ENCODE measurements at places on chromosomes 11 and 22.

DNA sequence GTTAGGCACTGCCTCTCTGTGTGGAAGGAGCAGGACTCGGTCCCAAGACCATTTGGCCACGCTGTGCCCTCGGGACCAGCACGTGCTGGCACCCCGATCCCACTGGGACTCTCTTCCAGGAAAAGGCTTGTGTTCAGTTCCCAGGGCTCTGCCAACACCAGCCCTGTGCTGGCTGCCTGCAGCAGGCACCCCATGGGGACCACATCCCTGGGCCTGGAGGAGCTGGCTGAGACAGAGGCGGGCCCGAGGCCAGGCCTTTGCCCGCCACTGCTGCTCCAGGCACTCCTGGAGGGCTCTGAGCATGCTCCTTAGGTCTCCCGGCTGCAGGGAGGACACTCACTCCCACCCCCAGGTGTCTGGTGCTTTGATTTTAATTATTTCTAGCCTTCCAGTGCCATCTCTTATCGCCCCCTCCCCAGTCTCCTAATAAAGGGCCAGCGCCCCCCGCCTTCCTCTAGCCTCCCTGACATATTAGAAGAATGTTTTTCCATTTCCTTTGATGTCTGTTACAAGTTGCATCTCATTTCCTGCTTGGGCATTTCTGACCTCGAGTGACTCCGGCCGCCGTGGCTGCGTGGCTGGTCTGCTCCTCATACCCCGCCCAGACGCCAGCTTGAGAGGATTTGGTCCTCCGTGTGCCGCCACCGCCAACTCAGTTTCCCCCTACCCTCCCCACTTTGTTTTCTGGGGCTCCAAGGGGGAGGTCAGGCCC lies 14.4 kb downstream of the CDKN1C start:
- DNase-seq: no peak

DNA sequence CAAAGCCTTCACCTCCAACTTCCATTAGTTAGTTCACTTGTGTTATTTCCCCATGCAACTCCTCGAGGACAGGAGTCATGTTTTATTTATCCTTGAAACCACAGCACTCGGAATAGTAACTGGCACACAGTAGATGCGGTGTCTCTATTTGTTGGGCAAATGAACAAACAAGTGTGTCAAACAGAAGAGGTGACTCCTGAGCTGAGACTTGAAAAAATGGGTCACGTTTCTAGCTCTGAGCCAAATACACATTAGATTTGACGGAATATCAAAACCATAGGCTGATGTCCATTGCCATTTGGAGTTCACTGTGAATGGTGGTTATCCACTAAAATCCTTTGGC lies 68.9 kb downstream of the C11orf91 start:
- DNase-seq: no peak

DNA sequence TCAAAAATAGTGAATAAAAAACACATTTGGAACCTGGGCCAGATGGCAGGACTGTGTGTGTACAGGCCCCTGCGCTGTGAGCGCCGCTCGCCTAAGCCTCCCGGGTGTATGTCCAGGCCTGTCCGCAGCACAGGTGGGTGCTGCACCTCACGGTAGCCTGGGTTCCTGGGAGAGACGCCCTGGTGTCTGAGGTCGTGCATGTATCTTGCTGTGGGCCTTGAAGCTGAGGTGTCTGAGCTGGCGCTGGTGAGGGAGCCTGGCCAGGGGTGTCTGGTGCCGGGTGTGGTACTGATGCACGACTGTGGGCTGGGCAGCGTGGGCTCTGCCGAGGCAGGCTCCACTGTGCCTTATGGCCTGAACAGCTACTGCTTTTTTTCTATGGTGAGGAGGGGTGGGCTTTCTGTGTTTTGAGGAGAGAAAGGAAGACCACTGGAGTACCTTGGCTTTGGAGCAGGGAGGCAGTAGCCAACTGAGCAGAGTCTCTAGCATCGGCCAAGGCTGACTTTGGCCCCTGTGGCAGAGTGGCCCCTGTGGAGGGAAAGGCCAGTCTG lies 4.2 kb upstream of the ZDHHC8 start:
- no peak for DNase-seq

DNA sequence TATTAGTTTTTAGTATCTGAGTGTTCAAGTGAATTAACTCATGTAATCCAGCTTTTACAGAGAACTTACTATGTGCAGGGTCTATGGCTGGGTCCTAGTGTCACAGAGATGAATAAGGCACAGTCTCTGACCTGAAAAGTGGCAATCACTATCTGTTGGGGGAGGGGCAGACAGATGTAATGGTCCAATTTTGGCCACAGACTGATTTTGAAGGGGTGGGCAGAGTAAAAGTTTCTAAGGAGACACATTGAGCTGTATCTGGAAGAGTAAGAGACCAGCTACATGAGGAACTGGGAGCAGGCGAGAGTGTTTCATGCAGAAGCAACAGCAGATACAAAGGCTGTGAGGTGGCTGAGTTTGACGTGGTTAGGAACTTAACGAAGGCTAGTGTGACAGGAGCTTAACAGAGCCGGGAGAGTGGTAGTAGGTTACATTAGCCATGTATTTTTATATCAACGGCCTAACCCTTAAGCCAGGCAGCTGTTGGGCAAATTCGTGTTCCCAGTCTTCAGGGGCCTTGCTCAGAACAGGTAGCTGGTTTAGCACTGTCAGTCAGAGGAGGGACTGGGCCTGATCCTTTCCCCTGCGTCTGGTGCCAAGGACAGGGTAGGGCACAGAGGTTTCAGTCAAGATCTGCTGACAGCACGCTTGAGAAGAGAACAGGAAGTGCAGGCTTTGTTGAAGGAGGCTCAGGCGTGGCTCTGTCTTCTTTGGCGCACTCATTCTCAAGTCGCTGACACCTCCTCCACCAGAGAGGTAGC lies 1.4 kb upstream of the STIM1 start:
- DNase-seq: peak; percentile 55

- peak; percentile 70 for DNase-seq
Observed at GRCh38 chr22:22060200-22061084, 77.9 kb upstream of the TOP3B start.

DNA sequence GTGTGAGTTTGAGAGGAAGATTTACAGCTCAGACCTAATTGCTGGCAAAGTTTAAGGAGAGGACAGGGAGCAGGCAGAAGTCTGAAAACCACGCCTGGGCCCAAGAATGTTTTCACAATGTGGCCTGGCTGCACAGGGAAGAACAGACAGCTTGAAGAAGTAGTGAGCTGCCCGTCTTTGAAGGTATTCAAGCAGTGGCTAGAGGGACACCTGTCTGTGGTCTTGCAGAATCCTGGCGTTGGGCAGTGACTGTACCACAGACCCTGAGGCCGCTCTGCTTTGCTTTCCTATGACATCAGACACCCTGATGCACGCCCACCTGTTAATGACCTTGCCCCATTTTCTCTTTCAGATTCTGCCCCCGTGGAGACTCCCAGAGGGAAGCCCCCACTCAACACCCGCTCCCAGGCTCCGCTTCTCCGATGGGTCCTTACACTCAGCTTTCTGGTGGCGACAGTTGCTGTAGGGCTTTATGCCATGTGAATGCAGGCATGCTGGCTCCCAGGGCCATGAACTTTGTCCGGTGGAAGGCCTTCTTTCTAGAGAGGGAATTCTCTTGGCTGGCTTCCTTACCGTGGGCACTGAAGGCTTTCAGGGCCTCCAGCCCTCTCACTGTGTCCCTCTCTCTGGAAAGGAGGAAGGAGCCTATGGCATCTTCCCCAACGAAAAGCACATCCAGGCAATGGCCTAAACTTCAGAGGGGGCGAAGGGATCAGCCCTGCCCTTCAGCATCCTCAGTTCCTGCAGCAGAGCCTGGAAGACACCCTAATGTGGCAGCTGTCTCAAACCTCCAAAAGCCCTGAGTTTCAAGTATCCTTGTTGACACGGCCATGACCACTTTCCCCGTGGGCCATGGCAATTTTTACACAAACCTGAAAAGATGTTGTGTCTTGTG lies 6.6 kb upstream of the MCM5 start:
- no peak for DNase-seq

DNA sequence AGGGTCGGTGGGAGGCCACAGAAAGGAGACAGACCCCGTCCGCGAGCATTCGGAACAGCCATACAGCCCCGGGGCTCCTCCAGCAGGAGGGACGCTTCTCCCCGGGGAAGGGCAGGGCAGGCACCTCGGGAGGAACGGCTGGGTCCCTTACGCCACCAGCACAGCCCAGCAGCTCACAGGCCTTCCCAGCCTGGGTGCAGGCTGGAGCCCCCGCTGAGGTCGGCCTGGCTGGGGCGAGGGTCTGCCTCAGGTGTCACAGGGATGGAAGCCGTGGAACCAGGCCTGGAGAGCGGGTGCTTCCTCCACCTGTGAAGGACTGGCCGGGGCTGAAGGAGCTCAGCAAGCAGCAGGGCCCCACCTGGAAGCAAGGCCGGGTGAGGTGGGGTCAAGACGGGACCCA lies 732.3 kb downstream of the BRD1 start:
- DNase-seq: no peak

- DNase-seq: no peak
Observed at GRCh38 chr11:47361419-47361818, 8.9 kb upstream of the MYBPC3 start.

GRCh38 chr11:61007383-61007955 lies 36.0 kb downstream of the CD6 start:
- DNase-seq: no peak

DNA sequence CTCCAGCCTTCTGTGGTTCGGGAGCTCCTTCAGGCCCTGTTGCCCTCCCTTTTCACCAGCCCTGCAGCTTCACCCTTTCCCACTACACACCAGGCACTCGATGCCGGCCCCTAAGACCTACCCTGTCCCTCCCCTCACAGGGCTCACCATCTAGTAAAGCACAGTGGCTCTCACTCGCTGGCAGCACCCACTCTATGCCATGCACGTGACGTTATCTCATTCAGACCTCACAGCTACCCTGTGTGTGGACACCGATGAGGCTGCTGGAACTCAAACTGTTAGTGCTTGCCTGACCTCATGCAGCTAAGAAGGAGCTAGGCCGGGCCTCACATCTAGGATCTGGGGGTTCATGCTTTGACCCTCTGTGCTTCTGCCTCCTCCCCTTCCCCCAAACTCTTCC lies 45.5 kb downstream of the SCN3B start:
- DNase-seq: no peak

DNA sequence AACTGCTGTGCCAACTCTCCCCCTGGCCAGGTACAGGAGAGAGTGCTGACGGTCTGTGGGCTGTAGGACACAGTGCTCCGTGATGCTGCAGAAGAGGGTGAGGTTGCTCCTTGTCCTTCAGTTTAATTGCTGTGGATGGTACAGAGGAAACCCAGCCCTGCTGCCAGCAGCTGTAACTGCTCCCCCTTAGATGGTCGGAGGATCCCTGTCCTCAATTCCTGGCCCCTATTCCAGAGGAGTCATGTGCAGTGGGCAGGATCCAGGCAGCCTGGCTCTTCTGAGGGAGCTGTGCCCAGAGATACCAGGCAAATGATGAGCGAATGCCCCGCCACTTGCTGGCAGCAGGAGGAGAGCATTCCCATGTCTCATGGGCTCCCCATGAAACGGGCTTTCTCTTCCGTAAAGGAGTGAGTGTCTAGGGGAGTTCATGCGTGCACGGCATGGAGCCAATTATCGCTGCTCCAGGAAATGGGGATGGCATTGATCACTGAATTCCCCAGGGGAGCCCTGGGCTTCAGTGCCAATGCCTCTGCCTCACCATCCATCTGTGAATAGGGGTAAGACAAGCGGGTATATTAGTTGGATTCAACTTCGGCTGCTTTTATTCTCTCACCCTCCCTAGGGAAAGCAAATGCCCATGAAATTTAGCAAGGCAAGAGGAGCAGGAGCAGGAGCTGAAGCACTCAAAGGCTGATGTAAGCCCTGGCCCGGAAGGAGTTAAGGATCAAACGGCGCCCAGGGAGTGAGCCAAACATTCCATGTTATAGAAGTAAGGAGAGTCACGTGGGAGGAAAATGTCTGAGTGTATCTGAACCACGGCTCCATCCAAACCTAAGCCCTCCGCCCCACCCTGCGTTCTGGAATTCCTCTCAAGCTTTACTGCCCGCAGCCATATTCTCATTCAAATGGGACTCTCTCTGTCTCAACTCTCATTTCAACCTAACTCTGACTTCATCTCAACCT lies 51.0 kb upstream of the CSNK2A3 start:
- no peak for DNase-seq

DNA sequence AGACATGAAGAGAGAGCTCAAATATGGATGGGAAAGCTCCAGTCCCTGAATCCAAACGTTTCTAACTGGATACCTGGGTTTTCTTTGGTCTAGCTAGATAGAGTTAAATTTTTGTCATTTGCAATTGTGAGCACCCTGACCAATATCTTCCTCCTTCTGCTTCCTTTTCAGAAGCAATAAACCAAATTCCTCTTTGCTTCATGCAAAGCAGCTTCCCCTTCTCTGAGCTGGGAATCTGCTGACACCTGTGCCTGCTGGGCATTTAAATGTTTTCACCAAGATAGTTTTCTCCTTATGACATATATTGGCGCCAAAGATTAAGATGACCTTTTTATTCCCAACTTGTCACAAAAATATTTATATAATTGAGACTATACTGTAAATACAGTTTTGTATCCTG lies 27.9 kb upstream of the PAK1 start:
- DNase-seq: no peak

DNA sequence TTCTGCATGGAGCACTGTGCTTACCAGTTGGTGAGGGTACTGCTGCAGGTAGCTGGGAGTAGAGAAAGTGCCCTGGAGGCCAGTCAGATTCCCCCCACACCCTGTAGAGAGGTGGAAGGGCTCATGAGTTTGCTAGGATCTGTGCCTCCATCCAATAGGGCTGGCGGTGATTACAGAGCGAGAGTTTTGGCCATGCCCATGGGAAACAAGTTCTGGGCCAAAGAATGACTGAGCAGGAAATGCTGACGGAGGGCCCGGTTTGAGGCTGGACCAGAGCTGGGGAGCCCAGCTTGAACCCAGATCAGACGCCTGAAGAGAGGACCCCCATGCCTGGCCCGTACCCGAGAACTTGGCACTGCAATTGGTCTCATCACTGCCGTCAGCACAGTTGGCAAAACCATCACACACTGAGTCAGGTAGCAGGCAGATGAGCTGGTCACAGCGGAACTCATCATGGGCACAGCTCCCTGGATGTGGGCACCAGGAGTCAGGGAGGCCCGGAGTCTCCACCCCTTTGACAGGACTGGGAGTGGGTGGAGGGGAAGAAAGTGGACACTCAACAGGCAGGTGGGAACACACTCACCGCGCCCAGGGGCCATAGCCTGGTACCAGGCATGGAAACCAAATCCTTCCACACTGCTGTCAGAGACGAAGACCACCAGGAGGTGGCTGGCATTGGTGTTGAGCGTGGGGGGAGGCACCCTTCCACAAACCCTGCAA lies 2.1 kb downstream of the MFRP start:
- no peak for DNase-seq

GRCh38 chr11:116771935-116772334 lies 852 bp downstream of the BUD13 start:
- peak; percentile 25 for DNase-seq

DNA sequence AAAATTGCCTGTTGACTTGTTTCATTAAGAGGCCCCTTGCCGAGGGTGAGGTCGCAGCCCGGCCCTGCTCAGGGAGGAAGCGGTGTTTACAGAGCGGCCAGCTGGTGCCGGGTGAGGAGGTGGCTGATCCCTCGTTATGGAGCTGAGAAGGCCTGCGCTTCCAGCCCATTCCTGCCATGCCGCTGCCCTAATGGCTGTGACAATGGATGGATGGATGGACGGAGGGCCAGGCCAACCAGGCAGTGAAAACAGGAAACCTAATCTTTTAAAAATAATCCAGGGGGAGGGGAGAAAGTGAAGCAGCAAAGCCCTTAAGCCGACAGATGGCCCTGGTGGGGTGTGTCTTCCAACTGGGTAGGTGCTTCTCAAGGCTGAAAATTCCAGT lies 38.5 kb downstream of the BCR start:
- DNase-seq: no peak

- DNase-seq: peak; percentile 60
Observed at GRCh38 chr22:36238373-36239149, 766 bp downstream of the APOL2 start.

Data from erythroblast (primary cell).